ENCODE measurements at places on chromosomes 11 and 22.

DNA sequence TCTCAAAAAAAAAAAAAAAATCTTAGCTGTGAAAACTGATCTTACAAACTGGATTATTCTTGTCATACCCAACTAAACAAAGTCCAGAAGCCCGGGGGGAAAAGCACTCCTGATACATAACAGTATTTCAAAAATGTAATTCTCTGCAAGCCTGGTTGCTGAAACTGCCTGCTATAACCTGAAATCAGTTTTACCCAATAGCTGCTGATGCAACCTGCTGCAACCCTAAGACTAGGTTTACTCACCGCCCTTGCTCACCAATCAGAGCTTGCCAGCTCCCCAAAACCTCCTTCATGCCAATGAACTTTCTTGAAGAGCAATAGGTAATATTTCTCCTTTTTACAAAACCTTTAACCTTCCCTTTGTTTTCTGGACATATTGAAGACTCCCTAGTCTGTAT lies 12.4 kb downstream of the FGF19 start:
- no peak for DNase-seq

DNA sequence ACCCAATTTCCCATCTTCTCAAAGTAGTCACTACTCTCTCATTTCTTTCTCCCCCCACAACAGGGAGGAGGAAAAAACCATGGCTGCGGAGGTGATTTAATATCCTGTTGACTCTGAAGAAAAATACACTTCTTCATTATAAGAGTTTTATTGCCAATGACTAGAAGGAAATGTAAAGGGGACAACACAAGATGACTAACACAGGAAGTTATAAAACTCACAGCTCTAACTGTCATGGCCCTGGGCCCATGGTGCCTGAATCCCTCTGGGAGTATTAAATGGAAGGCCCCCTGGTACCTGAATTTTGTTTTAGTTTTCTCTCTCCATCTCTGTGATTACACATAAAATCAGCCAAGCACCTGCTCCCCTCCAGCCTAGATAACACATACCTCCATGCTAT lies 352.8 kb upstream of the FAT3 start:
- DNase-seq = no peak

- DNase-seq = no peak
Observed at GRCh38 chr11:117444256-117444655, 116.6 kb downstream of the CEP164 start.

GRCh38 chr22:37675930-37676735 lies 697 bp downstream of the LGALS1 start:
- DNase-seq = no peak

DNA sequence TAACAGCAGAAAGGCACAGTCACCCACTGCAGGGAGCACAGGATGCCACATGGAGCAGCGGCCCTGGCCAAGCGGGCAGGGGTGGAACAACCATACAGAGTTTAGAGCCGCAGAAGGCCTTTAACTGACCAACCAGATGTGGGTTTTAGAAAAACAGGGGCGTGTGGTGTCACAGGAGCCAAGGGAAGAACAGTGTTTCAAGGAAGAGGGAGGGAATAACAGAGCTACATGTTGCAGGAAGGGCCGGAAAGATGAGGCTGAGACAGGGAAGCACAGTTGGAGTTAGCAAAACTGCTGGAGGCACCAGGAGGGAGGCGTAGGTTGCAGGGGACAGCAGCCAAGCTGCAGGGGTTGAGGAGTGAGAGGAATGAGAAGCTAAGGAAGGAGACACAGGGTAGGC lies 7.8 kb upstream of the NAA40 start:
- no peak for DNase-seq

- DNase-seq = no peak
Observed at GRCh38 chr11:59088162-59088561, 2.1 kb downstream of the GLYATL1B start.

DNA sequence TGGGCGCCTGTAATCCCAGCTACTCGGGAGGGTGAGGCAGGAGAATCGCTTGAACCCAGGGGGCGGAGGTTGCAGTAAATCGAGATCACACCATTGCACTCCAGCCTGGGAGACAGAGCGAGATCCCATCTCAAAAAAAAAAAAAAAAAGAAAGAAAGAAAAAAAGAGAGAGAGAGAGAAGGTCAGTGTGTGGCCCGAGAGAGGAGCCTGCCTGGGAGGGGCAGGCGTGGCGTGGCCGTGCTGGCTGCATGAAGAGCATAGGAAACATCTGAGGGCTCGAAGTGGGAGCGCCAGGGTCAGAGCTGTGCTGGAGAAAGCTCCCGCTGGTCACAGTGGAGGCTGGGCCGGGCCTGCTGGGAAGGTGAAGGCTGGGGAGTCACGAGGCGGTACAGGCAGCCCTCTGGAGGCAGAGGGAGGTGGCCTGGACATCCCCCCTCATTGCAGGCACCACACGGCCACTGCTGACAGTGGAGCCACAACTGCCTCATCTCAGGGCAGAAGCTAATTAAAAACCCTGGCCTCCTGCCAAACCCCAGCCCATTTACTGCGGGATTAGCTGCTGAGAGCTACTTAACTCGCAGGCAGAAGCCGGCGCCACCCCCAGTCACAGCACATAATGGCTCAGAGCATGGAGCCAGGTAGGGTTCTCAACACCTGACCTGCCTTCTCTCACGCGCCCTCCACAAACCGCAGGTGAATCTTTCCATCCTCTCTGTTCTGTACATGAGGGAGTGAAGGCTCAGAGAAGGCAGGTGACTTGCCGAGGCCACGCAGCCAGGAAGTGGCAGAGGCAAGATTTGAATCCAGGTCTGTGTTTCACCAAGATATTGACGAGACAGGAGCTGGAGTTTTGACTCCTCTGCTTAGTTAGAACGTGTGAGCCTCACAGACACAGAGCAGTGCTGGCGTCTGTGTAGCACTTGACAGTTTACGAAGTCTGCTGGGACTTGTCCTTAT lies 32.6 kb downstream of the NFAM1 start:
- peak; percentile 46 for DNase-seq

DNA sequence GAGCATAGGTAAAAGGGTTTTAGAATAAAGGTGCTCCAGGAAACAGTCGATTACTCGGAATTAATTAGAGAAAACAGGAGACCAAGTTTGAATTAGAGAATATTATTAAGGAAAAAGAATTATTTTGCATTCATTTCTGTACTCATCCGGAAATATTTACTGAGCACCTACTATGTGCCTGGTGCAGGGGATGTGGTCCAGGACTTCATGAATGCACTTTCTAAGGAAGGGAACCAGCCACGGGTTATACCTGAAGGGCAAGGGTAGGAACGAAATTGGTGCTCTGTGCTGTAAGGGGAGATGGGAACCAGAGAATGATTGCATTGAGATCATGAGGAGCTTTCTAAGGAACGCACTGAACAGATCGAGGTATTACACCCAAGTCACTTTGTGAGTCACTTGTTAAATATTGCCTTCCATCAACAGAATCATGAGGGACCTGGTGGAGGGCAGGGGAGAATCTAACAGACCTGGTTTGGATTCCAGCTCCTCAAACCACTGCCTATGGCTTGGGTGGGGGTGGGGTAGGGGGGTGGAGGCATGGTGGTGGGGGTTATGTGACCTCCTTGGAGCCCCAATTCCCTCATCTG lies 40.9 kb downstream of the C11orf96 start:
- peak; percentile 3 for DNase-seq

GRCh38 chr11:130301002-130301401 lies 13.7 kb downstream of the ZBTB44 start:
- no peak for DNase-seq

- no peak for DNase-seq
Observed at GRCh38 chr11:34757026-34757451, 136.1 kb downstream of the EHF start.

GRCh38 chr11:85595285-85595884 lies 31.8 kb downstream of the DLG2 start:
- no peak for DNase-seq

DNA sequence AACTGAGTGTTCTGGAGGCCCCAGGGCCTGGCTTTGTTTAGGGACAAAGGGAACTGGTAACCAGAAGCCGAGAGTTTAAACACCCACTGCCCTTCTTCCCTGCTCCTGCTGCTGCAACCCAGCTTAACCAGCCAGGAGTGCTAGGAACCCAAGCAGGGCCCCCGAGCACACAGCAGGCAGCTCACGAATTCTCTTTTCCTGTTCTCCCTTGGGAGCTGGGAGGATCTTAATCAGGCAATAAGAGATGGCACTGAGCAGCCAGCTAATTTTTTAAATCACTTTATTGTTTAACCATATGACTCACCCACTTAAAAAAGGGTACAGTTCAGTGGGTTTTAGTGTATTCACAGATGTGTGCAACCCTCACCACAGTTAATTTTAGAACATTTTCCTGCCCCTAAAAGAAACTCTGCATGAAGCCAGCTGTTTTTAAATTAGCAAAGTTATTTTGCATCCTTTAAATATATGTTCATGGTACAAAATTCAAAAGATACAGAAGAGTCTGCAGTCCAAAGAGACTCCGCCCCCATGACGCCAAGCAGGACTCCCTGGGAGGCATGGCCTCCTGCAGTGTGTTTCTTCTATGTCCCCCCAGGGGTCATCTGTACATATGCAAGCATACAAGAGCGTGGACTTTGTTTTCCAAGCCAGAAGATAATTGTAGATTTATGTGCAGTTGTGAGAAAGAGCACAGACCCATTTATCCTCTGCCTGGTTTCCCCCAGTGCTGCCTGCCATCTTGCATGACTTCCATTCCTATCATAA lies 18.9 kb upstream of the PPP6R3 start:
- DNase-seq = no peak

DNA sequence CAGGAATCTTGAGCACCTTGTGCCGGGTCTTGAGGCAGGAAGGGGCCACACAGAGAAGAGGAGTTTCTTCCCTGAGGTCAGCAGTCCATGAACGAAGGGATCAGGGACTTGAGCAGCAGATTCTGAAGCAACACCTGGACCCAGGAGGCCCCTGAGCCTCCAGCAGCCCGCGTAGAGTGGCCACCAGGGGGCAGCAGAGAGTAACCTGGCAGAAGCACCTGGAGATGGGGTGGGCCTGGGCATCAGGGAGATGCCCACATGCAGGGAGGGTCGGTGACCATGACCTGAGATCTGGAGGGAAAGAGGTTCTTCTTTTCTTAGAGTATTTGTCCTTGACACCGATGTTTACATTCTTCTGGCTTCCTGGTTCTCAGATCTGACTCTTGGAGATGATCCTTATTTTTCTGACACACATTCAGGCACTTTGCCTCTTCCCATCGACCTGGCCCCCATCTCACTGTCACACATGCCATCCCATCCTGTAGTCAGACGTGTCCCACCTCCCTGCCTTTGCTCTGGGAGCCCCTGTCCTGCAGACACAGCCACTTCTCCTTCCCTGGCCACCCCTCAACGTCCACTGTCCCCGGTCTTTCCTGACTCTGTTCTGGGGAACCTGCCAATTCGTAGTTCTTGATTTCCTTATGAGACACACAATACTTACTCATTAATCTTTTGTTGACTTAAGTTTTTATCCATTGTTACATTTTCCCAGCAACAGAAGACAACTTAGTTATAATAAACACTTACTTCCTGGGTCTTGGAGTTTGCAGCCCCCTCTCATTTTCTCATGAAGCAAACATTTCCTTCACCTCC lies 66.5 kb downstream of the GGTLC2 start:
- peak; percentile 15 for DNase-seq

DNA sequence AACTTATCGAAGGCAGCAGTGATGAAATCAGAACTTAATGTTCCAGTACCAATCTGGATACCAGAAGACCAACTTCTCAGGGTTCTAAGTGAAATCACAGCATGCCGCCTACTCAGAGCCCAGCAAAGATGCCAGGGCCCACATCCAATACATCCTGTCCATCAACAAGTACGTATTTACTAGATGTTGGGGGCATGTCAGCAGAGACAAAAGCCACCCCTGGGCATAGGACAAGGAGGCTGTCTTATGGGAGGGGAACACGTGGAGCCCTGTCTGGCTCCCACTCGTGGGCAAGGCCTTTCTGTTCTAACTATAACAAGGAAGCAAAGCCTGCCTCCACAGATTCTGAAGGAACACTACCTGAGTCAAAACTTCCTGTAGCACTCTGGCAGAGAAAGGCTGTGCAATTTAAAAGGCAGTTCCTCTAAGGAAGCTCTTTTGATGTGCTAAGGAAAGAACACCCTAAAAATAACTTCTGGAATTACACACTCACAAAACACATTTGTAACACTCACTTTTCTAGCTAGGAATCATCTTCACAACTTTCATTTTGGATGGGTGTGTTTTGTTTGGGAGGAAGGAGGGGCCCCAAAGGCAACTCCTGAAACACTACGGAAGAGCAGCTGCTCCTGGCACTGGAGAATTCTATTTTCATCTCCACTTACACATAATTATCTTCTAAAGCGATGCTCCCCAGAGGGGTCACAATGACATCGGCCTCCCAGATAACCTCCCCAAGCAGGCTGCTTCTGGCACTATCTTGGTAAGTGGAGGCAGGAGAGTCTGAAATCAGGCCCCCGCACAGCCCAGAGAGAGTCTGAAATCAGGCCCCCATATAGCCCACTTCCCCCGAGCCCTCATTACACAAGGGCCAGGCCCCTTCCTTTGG lies 14.2 kb downstream of the SMCO4 start:
- DNase-seq = no peak

DNA sequence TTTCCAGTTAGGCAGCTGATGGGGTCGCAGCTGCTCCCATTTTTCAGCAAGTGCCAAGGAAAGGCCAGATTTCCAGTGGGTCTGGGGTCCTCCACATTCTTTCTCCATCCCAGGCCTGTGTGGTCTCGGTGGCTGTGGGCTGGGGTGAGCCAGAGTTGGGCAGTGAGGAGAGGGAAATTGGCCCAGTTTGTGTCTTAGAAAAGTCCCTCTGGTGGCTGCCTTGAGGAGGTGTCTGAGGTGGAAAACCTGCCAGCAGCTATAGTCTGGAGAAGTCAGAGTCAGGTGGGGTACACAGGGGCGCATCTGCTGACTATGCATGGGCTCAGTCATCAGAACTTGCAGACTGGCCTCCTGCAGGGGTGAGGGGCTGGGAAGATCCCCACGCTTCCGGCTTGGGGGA lies 30.5 kb downstream of the MRGPRD start:
- no peak for DNase-seq

GRCh38 chr11:63490551-63491239 lies at the start of gene PLAAT5:
Gene PLAAT5 (minus strand): TSS chr11:63491167. CDS start chr11:63491034, 133 bp downstream.
- no peak for DNase-seq

GRCh38 chr11:35131886-35132285 lies 7.1 kb upstream of the CD44 start:
- DNase-seq = no peak

GRCh38 chr11:24870048-24870447 lies 373.2 kb downstream of the LUZP2 start:
- no peak for DNase-seq

GRCh38 chr22:30864441-30865420 lies 103.8 kb downstream of the MORC2 start:
- DNase-seq = peak; percentile 79

GRCh38 chr11:128506999-128507611 lies 80.3 kb downstream of the ETS1 start:
- peak; percentile 89 for DNase-seq

- no peak for DNase-seq
Observed at GRCh38 chr11:68343761-68344256, 31.4 kb downstream of the LRP5 start.

- no peak for DNase-seq
Observed at GRCh38 chr11:4105916-4106315, 11.3 kb downstream of the RRM1 start.

Measured in lower leg skin (tissue), 4 donors.